Cerebellum (tissue), 4 donors: ENCODE measurements at places on chromosomes 4 and X. TPM values are rescaled to one million over a fixed set of nuclear protein-coding genes. Genes with fewer than 3 reads are reported as not detected.

GRCh38 chr4:158112611-158113010, 60.2 kb downstream of the GASK1B start:
- no peak for DNase-seq

DNA sequence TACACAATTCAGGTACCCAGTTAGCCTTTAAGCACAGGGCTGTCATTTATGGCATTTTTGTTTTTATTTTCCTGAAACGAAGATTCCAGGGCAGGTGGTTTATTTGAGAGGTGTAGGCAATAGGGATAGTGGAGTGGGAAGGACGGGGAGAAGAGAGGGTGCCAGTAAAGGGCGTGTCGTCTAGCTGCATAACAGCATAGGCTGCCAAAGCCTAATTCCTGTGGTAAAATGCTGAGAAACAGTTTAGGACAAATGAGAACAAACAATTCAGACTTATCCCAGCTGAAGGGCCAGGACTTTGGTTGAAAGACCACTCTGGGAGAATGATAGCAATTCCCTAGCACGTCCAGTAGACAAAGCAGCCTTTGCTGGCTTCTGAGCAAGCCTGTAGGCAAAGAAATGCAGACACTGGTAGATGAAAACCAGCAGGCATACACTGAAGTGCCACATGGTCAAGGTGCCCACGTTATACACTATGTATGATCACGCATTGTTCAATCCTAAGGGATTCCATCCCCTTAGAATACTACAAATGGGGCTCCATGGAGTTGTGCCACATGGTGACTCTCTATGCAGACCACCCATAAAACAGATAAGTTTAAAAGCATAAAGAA, 70.6 kb downstream of the PKD2 start:
- no peak for DNase-seq

DNA sequence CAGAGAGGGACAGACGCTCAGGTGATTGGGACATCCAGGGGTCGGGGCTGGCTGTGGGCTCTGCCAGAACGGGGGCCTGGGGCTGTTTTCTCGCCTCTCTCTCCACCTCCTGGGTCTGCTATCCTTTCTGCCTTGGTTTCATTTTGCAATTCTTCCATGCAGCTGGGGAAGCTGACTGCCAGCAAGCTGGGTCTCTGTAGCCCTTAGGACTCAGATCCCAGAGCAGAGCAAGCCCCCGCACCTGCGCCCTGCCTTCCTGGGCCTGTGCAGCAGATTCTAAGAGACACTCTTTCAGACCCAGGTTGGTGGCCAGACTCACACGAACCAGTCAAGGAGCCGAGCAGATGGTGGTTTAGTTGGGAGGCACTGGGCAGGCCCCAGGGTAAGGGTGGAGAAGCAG, 59.1 kb upstream of the GRPEL1 start:
- no peak for DNase-seq

DNA sequence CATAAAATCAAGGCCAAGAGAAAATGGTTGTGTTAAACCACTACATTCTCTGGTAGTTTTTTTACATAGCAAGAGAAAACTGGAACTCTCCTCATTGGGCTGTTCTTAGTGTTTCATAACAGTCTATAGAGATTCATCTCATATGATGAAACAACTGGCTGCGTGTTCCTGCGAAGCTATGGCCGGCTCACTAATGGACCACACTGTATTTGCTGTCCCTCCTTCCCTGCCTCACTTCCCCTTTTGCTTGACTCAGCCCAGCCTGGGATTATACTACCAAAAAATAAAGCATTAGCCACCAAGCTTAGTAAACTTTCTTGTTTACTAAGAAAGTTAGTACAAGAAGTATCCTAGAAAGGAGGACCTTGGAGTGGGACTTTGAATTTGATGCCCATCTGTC, 31.6 kb upstream of the LSM6 start:
- DNase-seq = no peak

The ASMT gene
- 0.45 TPM for total RNA-seq

DNA sequence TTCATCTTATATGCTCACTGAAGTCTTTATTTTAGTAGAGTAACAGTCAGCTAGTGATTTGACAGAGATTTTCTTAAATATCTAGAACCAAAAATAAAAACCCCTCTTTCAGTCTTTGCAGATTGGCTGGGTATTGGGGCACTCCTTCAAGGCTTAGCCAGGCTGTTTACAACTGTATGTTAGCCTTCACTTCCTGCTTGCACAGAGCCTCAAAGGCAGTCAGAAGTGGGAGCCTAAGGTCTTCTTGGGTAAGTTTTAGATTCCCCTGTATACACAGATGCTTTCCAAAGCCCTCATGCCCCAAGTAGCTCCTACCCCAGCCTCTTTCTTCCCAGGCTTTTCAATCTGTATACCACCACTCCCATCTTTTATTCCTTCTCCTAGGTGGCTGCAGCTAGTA, 136.1 kb upstream of the STIM2 start:
- DNase-seq = no peak

- no peak for DNase-seq
These were observed 773 bp upstream of the VMA21 start for GRCh38 chrX:151396042-151396824.

DNA sequence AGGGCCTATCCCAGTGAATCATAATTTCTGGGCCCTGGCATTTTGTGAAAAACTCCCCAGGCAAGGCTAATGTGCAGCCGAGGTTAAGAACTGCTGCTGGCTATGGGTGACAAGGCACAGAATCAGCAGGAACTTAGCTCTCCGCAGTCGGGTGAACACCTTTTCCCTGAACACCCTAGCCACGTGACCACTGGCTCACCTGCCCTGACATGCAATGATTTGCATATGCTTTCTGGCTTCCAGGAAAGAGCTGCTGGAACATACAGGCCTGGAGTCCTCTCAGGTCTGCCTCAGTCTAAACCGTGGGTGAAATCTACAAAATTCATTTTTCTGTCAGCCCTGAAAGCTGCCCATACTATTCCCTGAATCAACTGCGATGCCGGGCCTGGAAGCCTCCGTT, 56.6 kb downstream of the ZNF827 start:
- peak; percentile 38 for DNase-seq

The TMEM35A gene
- 37.2 TPM for total RNA-seq

- DNase-seq = no peak
These were observed 1958.7 kb upstream of the IGFBP7 start for GRCh38 chr4:59068722-59069418.

GRCh38 chr4:182647646-182648300, 269.4 kb downstream of the DCTD start:
- DNase-seq = no peak

DNA sequence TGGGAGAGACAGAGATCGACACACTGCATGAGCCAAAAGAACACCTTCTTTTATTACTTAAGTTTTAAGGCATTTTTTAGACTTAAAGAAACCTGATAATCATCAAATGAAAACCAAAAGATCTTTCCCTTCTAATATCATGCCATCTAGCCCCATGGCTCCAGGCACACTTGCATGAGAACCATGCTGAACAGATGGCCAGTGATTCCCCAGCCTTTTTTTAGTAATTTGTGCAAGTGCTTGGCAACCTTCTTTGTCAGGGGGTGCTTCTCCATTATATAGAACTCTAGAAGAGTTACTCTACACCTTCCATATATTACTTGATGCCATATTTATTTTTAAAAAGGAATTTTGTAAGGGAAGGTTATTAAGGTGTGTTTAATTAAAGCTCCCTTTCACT, 182.2 kb upstream of the TEX13C start:
- peak; percentile 19 for DNase-seq

The DRP2 gene
- total RNA-seq = 8.1 TPM

The TEC gene
- total RNA-seq = 0.73 TPM

The CYBB gene
- total RNA-seq = 10.3 TPM

DNA sequence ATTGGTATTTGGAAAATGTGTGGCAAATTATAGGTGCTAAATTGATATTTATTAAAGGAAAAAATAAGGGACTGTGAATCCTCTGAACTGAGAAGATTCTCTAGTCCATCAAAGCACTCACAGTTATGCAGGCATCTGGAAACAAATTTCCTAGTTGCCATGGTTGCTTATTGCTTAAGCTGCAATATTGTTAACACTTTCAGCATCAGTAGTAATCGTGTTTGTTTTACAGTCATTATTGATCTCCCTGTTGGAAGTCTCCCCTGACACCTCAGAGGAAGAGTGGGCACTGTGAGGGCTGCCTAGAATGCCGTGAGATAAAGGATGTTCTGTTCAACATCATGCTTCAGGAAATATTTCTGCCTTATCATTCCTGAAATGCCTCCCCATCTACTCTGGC, 2004.3 kb upstream of the ADGRL3 start:
- no peak for DNase-seq

GRCh38 chrX:1392376-1393068, 609 bp upstream of the SLC25A6 start:
- peak; percentile 84 for DNase-seq

DNA sequence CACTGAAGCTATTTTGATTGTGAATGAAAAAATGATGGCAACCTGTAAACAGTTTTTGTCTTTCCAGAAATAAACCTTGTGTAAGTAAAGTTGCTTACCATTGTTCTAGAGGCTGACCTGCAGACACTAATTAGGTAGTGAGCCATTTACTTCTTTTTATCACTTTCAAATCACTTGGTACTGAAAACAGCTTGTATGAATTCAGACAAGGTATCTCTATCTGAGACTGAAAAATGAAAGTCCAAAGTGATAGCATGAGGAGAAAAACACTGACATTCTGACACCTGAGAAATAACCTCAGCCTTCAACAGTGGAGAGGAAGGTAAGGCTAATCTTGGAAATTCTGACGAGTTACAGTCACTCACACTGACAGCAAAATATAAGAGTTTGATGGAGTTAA, 238.8 kb downstream of the GPC3 start:
- DNase-seq = no peak
